Hepatocyte (in vitro differentiated cells): ENCODE measurements at places on chromosomes 11 and 22. TPM values are rescaled to one million over a fixed set of nuclear protein-coding genes. Genes with fewer than 3 reads are reported as not detected.

Gene ELF5
- polyA plus RNA-seq, result 0.53 and 1.0 TPM in 2 replicates

Gene SLC22A9
- polyA plus RNA-seq, result 9.4 and 17.1 TPM in 2 replicates

Gene MYOD1
- polyA plus RNA-seq, result not detected in 2 replicates

Gene TREH
- 10.7 and 15.1 TPM in 2 replicates for polyA plus RNA-seq

Gene OR52I2
- polyA plus RNA-seq, result not detected in 2 replicates

Gene CCDC81
- 0.16 TPM in 1 of 2 replicates, not detected in the other for polyA plus RNA-seq

Gene ARHGAP42
- polyA plus RNA-seq, result 8.7 and 11.5 TPM in 2 replicates

Gene OR51B2
- polyA plus RNA-seq, result not detected in 2 replicates

Gene RAB38
- 8.5 and 14.8 TPM in 2 replicates for polyA plus RNA-seq

Gene KRTAP5-8
- polyA plus RNA-seq, result 0.26 TPM in 1 of 2 replicates, not detected in the other

Gene HBB
- not detected in 2 replicates for polyA plus RNA-seq

Gene USP2
- 23.5 and 35.7 TPM in 2 replicates for polyA plus RNA-seq

Gene KCNK7
- 0.37 TPM in 1 of 2 replicates, not detected in the other for polyA plus RNA-seq

Gene OSM
- polyA plus RNA-seq, result not detected in 2 replicates

Gene C11orf16
- not detected in 2 replicates for polyA plus RNA-seq

Gene TTC12
- 9.2 and 9.4 TPM in 2 replicates for polyA plus RNA-seq

Gene GLYATL2
- not detected in 2 replicates for polyA plus RNA-seq
